Fibroblast of skin of right biceps (primary cell): ENCODE measurements at places on chromosomes 12 and 14.
A peak's percentile ranks its signal among the peaks of the same experiment; 100 is the strongest.

GRCh38 chr12:128458301-128458974 lies 191.5 kb downstream of the TMEM132C start:
- DNase-seq: no peak

DNA sequence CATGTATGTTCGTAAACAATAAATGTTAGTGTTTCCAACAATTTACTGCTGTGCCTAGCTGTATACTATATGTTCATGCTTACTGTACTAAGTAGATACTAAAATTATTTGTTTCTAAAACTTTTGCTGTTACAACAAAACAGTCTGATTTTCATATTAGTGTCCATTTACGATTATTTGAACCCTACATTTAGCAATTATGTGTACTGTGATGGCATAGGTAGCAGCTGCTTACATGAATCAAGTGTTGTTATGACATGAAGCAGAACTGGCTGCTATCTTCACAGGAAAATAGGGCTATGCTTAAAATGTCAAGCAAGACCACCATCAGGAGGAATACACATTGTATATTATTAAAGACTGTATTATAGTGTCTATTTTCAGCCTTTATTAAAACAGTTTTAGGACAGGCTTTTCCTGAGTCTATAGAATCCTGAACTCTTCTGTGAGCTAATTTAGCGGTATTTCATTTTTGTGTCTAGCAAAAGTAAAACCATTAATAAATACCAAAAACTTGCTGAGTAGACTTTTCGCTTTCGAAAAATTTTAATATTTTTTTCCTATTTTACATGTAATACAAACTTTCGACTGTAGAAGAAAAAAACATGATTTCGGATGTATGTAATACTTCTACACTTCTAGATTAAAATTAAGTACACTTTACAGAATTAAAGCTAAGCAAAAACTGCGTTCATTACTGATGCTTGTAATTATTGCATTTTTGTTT lies 1.1 kb upstream of the WDR89 start:
- DNase-seq: no peak

GRCh38 chr12:92467886-92468285 lies 234.9 kb upstream of the PLEKHG7 start:
- DNase-seq: no peak

GRCh38 chr12:65229441-65229840 lies 49.0 kb upstream of the MSRB3 start:
- peak; percentile 75 for DNase-seq

DNA sequence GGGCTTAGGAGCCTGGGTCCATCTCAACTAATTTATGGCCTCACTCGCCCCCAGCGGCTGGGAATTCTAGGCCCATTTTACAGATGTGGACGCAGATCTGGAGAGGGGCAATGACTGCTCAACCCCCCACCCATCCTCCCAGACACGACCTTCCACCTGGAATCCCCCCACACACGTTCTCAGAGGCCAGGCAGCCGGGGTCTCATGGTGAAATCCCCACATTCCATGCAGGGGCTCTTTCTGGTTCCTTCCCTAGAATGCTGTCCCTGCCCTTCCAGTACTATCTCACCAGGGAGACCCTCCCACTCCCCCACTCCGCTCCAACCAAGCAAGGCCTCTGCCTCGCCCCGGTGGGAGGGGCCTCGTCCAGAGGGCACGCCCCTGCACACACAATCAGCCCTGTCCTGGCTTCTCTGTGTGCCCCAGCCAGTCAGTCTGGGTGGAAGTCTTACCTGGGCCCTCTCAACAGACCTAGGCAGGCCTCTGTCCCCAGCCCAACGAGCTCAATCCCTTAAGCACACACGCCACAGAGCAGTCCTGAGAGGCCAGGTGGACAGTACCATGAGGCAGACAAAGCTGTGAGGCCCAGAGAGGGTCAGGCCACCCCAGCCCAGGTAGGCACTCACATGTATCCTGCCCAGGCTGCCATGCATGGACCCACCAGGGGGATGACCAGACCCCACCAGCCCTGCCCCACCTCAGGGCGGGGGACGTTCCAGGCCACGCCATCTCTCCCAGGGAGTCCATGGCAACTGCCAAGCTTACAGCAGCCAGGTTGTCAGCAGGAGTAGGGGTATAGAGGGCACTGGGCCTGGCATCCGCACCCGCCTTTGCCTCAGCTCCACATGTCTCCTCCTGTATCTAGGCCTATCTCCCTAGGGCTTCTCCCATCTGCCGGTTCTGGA lies 1.3 kb upstream of the ANKRD9 start:
- no peak for DNase-seq

DNA sequence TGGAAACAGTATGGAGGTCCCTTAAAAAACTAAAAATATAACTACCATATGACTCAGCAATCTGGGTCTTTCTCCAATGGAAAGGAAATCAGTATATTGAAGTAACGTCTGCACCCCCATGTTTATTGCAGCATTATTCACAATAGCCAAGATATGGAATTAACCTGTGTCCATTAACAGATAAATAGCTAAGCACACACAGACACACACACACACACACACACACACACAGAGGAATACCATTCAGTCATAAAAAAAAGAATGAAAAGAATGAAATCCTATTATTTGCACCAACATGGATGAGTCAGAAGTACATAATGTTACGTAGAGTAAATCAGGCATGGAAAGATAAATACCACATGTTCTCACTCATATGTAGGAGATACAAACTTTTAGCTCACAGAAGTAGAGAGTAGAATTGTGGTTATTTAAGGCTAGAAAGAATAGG lies 4.7 kb downstream of the KLRK1 start:
- DNase-seq: peak; percentile 85

DNA sequence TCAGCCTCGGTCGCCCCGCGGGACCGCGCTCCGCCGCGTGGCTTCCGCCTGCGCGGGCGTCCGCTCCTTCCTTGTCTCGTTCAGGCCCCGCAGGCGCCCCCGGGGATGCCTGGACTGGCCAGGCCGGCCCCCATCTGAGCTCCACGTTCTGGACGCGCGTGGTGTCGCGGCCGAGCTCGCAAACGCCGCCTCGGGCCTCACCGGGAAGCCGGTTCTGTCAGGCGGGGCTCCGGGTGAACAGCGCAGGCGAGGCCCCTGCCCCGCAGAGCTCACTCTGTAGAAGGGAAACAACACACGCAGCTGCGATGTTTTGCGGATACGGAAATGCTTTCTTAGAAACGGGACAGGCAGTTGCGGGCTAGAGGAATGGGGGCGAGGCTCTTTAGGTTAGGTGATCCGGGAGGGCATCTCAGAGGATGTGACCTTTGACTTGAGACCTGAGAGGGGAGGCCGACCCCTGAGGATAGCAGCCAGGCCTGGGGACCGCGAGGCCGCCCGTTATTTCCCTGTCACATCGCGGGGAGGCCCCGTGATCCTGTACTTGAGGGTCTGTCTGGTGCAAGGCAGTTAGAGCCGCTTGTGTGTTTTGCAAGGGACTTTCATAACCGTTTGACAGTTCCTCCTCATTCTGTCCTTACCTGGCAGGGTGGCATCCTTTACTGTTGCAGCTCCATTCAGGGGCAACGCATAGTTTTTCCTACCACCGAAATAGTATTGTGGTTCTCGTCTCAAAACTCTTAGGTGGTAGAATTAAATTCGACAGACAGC lies 584 bp downstream of the VRK1 start:
- peak; percentile 19 for DNase-seq

GRCh38 chr12:85784096-85784720 lies 52.0 kb downstream of the RASSF9 start:
- peak; percentile 49 for DNase-seq

DNA sequence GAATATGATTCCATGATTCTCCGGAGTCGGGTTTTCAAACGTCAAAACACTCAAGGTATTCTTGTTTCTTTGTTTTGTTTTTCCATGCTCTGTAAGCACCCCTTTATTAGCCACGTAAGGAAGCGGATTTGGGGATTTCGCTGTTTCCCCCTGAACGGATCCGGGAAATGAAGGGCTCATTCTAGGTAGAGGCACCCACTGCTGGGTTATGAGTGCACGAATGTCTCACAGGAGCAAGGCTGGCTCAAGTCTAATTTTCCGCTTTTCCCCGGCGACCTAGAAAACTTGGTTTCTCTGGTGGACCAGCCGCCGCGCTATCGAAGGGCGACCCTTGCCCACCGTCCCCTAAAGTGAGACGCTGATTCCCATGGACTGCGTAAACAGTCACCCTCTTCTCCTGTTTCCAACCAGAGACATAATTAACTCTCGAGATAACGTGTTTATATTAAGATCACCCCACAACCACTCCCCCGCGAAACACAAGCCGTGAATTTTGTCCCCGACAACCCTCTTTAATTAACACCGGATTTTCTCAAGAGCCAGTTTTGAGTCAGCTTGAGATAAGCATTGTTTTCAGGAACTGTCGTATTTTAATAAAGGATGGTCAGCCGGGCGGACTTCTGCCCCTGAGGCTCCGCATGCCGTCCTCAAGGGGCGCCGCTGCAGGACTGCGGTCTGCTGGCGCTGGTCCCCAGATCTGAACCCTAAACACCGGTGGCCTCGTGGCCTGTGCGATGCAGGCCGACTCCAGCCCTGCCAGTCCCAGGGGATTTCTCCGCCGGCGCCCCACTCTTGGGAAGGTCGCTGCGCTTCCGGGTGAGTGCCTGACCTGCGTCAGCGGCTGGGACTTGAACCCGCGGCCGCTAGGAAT lies 515 bp upstream of the ABCC9 start:
- peak; percentile 35 for DNase-seq

- DNase-seq: no peak
Measured at GRCh38 chr14:31560759-31561154, 447 bp upstream of the NUBPL start.

DNA sequence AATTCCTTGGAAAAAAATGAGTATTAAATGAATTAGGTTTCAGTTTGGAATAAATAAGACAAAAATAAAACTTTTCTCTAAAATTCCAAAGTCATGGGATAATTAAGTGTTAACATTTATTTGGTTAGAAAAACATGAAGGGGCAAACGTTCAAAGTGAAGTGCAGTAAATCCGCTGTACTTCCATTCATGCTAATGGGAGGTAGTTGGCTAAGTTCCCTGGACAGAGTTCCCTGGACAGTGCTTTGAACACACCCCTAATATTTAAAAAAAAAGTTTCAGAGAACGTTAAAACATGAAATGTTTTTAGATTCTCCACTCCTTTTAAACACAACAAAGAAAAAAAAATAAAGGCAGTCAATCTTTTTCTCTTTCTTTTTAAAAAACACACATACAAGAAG lies 16.3 kb downstream of the ALX1 start:
- DNase-seq: no peak

DNA sequence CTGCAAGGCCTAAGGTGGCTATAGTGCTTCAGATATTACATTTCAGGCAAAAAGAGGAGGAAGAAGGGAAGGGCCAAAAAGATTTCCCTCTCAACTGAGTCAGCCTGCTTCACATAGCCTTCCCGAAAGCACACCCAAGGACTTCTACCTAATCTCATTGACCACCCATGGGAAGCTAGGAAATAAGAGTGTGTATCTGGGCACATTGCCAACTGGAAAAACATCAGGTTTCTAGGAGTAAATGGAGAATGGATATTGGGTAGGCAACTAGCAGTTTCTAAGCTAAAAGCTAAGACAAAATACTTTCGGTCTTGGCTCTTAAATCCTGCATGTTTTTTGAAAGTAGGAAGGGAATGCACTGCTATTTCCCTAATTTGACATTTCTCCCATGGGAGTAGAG lies 221.7 kb upstream of the GRIP1 start:
- no peak for DNase-seq

- DNase-seq: no peak
Measured at GRCh38 chr14:79972230-79972629, 239.1 kb downstream of the DIO2 start.

- no peak for DNase-seq
Measured at GRCh38 chr12:106446419-106447092, 89.0 kb downstream of the POLR3B start.

DNA sequence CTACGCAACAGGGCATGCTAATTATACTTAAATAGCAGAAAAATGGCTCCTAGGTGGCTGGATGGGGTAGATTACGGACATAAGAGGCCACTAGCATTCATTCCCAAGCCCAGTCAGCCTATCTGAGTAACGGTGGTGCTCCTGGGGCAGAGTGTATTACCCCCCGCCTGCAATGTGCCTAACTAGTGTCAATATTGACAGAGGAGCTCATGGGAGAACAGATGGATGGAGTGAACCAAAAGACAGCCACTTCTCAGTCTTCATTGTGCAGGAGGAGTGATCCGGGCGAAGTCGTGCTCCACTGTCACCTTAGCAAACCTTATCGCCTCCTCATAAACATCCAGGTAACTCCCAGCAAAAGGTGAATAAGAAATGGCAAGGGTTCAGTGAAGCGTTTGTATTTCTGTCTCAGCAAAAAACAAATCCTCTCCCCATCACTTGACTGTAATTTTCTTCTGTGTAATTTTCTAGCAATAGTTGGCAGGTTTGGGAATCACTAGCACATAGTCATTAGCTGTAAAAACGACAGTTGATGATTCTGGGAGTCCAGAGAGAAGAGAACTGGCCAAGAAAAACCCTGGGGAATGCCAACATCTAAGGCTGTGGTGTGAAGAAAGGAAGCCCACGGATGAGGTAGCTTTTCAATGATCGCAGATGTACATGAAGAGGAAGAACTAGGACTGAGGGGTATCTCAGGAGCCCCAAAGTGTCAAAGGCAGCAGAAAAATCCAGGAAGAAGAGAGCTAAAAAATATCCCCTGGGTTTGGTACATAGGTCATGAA lies 126.6 kb upstream of the BCL2L14 start:
- no peak for DNase-seq

GRCh38 chr14:42872786-42873185 lies 1266.1 kb downstream of the LRFN5 start:
- DNase-seq: no peak

DNA sequence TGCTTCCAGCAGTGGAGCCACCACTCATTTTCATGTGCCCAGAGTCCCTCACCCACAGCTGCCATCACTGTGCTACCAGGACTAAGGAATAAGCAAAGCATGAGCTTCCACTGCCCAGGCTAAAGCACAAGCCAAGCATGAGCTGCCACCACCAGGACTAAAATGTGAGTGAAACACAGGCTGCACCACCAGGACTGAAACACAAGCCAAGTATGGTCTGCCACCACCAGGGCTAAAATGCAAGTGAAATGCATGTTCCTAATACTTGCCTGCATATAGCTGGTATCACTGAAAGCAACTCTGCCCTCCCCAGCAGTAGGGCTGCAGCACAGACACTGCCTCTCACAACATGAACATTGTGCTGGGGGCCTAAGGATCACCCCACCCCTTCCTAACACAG lies 30.0 kb downstream of the CEP83 start:
- no peak for DNase-seq

DNA sequence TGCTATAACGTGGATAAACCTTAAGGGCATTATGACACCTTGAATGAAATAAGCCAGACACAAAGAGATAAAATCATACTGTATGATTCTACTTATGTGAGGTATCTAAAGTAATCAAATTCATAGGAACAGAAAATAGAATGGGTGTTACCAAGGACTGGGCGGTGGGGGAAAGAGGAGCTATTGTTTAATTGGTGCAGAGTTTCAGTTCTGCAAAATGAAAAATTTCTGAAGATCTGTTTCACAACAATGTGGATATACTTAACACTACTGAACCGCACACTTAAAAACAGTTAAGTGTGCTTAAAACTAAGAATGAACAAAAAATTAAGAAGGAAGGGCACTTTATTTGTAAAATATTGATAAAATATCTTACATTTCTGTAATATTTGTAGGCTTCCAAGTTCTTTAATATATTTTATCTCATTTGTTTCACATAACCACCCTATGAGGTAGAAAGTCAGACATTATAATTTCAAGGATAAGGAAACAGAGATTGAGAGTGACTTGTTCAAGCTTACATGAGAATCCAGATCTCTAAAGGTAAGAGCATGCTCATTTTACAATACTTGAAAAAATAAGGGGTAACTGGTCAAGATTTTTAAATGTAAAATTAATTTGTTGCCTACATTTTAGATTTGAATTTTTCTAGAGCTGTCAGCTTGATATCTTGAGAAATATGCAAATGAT lies 14.9 kb downstream of the LTA4H start:
- DNase-seq: no peak
